Stimulated activated naive CD8-positive, alpha-beta T cell treated with anti-CD3 and anti-CD28 coated beads, Interleukin-15, amount 100 ng/mL, for 72 hours (primary cell): ENCODE measurements at places on chromosomes 3 and 15.

- DNase-seq, result no peak
These were observed 195.1 kb upstream of the CTDSPL start for GRCh38 chr3:37666618-37667017.

DNA sequence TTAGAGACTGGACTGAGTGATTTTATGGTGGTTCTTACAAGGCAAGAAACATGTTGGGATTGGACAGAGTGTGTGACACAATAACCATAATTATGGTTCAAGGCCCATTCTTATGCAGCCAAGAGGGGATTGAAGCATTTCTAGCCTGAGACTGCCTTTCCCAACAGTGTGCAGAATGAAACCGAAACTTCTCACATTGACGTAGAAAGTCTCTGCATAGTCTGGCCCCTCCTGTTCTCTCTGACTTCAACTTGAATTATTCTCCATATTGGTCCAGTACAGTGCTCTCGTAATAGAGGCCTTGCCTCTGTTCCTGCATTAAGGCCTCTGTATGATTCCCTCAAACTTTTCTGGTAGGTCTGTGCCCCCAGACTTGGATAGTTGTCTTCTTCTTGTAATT is 138.3 kb downstream of the DIPK2A start:
- no peak for DNase-seq

DNA sequence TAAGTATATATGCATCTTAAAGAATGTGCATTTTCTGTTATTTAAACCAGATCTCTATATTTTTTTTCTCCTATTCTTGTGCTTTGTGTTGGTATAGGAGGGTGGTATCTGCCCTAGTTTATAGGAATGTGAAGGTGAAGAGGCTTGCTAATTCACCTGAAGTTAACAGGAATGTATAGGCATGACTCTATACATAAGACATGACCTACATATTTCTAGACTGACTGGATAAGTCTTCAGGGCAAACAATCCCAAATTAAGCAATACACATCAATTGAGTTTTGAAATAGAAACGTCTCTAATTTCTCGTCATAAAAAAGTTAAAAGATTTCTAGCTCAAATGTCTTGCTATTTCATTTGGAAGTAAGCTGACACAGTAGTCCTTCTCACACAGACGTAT is 410.0 kb downstream of the DIPK2A start:
- DNase-seq, result no peak

- DNase-seq, result peak; percentile 18
These were observed 36.8 kb upstream of the TSPAN3 start for GRCh38 chr15:77107531-77108355.

- no peak for DNase-seq
These were observed 2.0 kb upstream of the GP9 start for GRCh38 chr3:129058441-129059200.
